Kasumi-1 (cell line): ENCODE measurements at places on chromosomes 11 and 22.

DNA sequence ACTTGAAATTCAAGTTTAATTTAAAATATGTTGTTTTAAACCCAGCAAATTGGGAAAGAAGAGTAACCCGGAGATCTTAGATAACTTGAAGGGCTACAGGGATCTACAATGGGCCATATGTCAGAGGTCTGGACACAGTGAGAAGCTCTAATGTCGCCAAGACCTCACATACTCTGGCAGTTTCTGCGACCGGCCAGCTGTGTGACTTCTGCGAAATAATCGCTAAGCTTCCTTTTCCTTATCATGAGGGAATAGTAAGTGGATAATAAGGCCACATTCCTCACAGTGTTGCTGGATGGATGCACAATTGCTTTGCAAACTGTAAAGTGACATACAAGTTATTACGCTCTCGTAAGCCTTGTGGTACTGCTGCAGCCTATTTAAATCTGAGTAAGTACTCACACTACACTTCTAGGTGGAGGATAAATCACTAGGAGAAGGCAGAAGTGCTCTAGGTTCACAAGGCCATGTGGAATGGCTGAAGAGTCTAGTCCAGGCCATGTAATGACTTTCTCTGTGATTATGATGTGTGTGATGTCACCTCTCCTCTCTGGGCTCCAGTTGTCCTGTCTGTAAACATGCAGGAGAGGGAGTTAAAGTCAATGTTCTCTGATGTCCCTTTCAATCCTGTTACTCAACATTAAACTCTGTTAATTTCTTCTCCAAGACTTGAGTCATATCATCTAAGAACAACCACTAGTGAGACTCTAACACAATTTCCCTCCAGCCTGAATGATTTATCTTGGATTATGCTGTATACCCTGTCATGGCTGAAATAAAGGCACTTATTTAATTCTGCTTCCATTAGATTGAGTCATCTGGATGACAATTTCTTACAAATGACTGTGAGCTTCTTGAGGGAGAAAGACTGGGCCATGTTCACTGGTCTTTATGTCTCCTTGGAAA lies 192.6 kb upstream of the NARS2 start:
- DNase-seq, result no peak

- DNase-seq, result no peak
Observed at GRCh38 chr11:63874511-63874910, 35.6 kb downstream of the MARK2 start.

DNA sequence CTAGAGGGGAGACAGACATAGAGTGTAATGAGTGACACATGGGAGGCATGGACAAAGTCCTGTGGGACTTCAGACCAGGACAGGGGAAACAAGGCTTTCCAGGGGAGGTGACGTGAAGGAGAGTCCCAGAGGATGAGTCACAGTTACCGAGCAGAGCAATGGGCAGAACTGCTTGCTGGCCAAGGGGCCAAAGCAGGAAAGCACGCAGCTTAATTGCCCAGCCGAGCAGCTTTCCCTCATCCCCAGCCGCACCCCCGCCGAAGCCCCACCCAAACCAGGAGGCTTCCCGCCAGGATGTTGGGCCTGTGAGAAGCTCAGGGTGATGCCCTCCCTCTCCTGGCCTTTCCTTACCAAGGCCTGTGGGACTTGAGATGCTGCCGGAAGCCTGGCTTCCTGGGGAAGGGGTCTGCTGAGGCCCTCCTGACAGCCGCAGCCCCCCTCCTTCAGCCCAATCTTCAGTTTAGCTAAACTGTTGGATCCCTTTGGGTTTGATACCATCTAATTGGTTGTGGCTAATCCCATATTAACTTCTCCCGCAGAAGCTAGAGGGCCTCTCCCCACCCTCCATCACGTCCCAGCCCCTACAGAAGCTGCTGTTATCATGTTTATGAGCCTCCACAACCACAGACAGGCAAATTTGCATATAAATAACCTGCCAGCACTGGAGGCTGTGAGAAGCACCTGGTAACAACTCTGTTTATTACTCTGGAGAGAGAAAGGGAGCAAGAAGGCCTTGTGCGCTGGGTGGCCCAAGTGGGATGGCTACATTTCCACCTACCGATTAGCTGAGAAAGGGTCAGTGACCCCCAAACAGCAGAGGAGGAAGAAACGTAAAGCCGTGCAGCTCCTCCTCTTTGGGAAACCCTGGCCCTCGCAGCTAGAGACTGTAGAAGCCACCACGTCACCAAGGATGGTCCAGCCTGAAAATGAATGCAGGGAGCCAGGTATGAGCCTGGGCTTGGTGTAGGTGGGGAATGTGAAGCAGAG lies 80.0 kb downstream of the TRIM29 start:
- no peak for DNase-seq

GRCh38 chr11:28976801-28977145 lies 868.6 kb downstream of the METTL15 start:
- DNase-seq, result no peak

- DNase-seq, result no peak
Observed at GRCh38 chr11:22554221-22554620, 71.4 kb downstream of the FANCF start.

GRCh38 chr11:3073029-3073435 lies 15.8 kb upstream of the CARS1 start:
- no peak for DNase-seq

DNA sequence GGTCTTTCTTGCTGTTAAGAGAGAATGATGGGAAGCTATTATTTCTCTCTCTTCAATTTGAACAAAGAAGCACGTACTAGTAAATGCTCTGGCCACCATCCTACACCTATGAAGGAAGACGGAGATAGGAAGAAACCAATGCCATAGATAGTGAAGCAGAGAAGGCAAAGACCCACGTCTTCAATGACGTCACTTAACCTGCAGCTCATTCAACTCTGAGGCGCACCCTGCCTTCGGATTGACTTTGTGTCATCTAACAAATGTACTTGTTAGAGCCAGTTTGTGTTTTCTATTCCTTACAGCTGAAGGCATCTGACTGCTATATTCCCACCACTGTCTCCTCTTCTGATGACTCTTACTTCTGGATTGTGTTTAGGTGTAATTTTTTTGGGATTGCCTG lies 332.5 kb upstream of the DDI1 start:
- no peak for DNase-seq

GRCh38 chr11:125162743-125163142 lies 1.8 kb upstream of the PKNOX2 start:
- DNase-seq, result no peak

GRCh38 chr11:45219411-45219810 lies 66.7 kb downstream of the SYT13 start:
- no peak for DNase-seq

- DNase-seq, result no peak
Observed at GRCh38 chr22:33579448-33580093, 340.7 kb downstream of the LARGE1 start.

- DNase-seq, result peak; percentile 55
Observed at GRCh38 chr11:32586576-32587190, 3.1 kb downstream of the EIF3M start.

- no peak for DNase-seq
Observed at GRCh38 chr11:7882860-7883259, 48.2 kb downstream of the OR10A6 start.

DNA sequence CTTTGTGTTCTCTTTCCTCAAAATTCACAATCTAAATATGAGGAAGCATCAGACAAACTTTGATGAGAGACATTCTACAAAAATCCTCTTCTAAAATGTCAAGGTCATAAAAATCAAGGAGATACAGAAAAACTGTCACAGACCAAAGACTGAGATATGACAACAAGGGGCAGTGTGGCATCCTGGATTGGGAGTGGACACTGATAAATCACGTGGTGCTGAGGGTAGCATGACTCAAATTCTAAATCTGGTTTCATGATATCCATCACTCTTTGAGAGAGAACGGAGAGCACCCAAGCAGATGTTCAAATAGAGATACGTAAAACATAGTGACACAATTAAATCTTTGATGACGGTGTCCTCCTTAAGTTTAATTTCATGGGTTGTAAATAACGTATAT lies 13.0 kb upstream of the CARD18 start:
- no peak for DNase-seq

- no peak for DNase-seq
Observed at GRCh38 chr22:30662040-30662439, 5.6 kb downstream of the DUSP18 start.

DNA sequence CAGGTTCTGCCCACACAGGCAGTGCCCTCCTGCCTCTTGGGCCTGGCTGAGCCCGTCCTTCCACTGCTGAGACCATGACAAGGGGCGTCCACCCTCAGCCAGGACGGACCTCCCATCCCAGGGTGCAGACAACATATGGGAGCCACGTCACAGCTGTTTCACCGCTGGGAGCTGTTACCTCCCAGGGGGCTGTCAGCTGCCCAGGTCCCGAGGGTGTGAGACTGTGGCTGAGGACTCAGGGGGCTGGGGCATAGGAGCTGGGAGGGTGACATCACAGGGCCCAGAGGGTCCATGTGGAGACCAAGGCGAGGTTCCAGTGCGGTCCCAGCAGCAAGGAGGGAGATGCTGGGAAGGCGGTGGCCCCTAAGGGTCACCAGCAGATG lies 17.9 kb upstream of the CTSD start:
- no peak for DNase-seq

DNA sequence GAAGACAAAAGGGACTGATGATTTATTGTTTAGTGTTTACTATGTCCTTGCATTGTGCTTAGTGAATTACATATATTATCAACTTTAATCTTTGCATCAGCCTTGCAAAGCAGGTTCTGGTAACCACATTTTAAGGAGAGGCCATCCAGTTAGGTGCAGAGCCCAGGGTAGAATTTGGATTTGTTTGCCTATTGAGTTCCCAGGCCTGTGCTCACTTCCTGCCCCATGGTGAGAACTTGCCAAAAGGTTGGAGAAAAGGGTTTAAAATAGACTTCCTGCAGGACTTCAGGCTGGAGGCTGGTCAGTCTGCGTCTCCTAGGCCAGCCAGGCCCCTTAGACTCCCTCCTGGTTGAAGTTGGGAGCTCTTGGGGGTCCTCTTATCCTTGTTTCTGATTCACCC lies 72.1 kb downstream of the ATXN10 start:
- no peak for DNase-seq

GRCh38 chr11:35142481-35143075 lies 3.6 kb downstream of the CD44 start:
- no peak for DNase-seq

- DNase-seq, result peak; percentile 42
Observed at GRCh38 chr11:121291896-121292494, 576 bp upstream of the SC5D start.
